ENCODE measurements at places on chromosomes 2 and 18. TPM values are rescaled to one million over a fixed set of nuclear protein-coding genes. Genes with fewer than 3 reads are reported as not detected.

CPLX4 gene
- not detected for total RNA-seq

TP53I3 gene
- total RNA-seq, result 0.20 TPM

STRN gene
- total RNA-seq, result 20.4 TPM

GALNT13 gene
- total RNA-seq, result not detected

CCDC102B gene
- 2.6 TPM for total RNA-seq

MYCN gene
- not detected for total RNA-seq

EFR3B gene
- 0.11 TPM for total RNA-seq

CCNYL1 gene
- total RNA-seq, result 8.7 TPM

GAL3ST2 gene
- total RNA-seq, result 1.5 TPM

RNF152 gene
- total RNA-seq, result 0.60 TPM

CLASP1 gene
- 58.5 TPM for total RNA-seq

MATN3 gene
- total RNA-seq, result not detected

ACMSD gene
- not detected for total RNA-seq

FRZB gene
- not detected for total RNA-seq

GNLY gene
- 45.1 TPM for total RNA-seq

UGT1A10 gene
- not detected for total RNA-seq

PMAIP1 gene
- 101 TPM for total RNA-seq

GBX2 gene
- total RNA-seq, result not detected

CD8B gene
- 1.1 TPM for total RNA-seq

ATOH8 gene
- not detected for total RNA-seq

ACVR1C gene
- total RNA-seq, result 5.2 TPM

SLC4A3 gene
- 0.16 TPM for total RNA-seq

CMPK2 gene
- total RNA-seq, result 7.6 TPM

PLCL1 gene
- total RNA-seq, result 27.0 TPM

CEBPZ gene
- 102 TPM for total RNA-seq

PNO1 gene
- 29.5 TPM for total RNA-seq

STPG4 gene
- total RNA-seq, result not detected

CFAP53 gene
- 0.47 TPM for total RNA-seq

SCN3A gene
- not detected for total RNA-seq

SCG2 gene
- total RNA-seq, result not detected

POTEI gene
- not detected for total RNA-seq

OR6B2 gene
- not detected for total RNA-seq
